ENCODE measurements at places on chromosomes 16 and 17. TPM values are rescaled to one million over a fixed set of nuclear protein-coding genes. Genes with fewer than 3 reads are reported as not detected.

The UTS2R gene
- not detected for total RNA-seq

The CHST5 gene
- total RNA-seq: 0.99 TPM

The SHISA6 gene
- not detected for total RNA-seq

The EMP2 gene
- total RNA-seq: not detected

- peaks cover 16% of the 10 kb centered on the region for H3K4me1 ChIP-seq
- no peak for DNase-seq
- H3K4me3 ChIP-seq: no peak overlapping the region
- H3K36me3 ChIP-seq: no peaks in the 10 kb centered on the region
- no peak overlapping the region for H3K27ac ChIP-seq
These were observed 4.6 kb downstream of the RPUSD1 start for GRCh38 chr16:783404-784161.

- no peak for DNase-seq
- no peak overlapping the region for H3K27ac ChIP-seq
- H3K36me3 ChIP-seq: peaks cover 8% of the 10 kb centered on the region
- H3K4me3 ChIP-seq: no peak overlapping the region
- no peaks in the 10 kb centered on the region for H3K27me3 ChIP-seq
These were observed 76.4 kb downstream of the SMG6 start for GRCh38 chr17:2227025-2227699.

- H3K4me1 ChIP-seq: peaks cover 25% of the 10 kb centered on the region
- H3K4me3 ChIP-seq: no peak within 1 kb of the TSS
- DNase-seq: peak; percentile 87
- peaks cover 3% of the 10 kb centered on the region for H3K27me3 ChIP-seq
- H3K36me3 ChIP-seq: peaks cover 7% of the 10 kb centered on the region
These were observed at the start of gene SLC25A10 for GRCh38 chr17:81711814-81712467. Gene SLC25A10, plus strand, starts transcription at chr17:81712284. Its CDS starts 143 bp downstream, at chr17:81712427.

GRCh38 chr17:6166492-6167179 lies 96.5 kb downstream of the WSCD1 start:
- H3K4me3 ChIP-seq: no peak overlapping the region
- H3K27ac ChIP-seq: no peak overlapping the region
- no peaks in the 10 kb centered on the region for H3K4me1 ChIP-seq
- no peaks in the 10 kb centered on the region for H3K36me3 ChIP-seq
- DNase-seq: no peak
